ENCODE measurements at places on chromosomes 13 and 19. TPM values are rescaled to one million over a fixed set of nuclear protein-coding genes. Genes with fewer than 3 reads are reported as not detected.

GRCh38 chr13:45674908-45675307 lies 27.2 kb upstream of the CBY2 start:
- DNase-seq, result no peak
- H3K27me3 ChIP-seq, result no peaks in the 10 kb centered on the region
- H3K27ac ChIP-seq, result no peak overlapping the region
- H3K36me3 ChIP-seq, result no peaks in the 10 kb centered on the region
- H3K4me1 ChIP-seq, result no peaks in the 10 kb centered on the region
- H3K4me3 ChIP-seq, result no peak overlapping the region

- peaks cover 28% of the 10 kb centered on the region for H3K4me1 ChIP-seq
- no peak overlapping the region for H3K4me3 ChIP-seq
- H3K27ac ChIP-seq, result peak overlapping the region; percentile 84
- no peaks in the 10 kb centered on the region for H3K27me3 ChIP-seq
- no peak for DNase-seq
- no peaks in the 10 kb centered on the region for H3K36me3 ChIP-seq
Observed at GRCh38 chr13:99280166-99280565, 22.0 kb upstream of the GPR18 start.

DNA sequence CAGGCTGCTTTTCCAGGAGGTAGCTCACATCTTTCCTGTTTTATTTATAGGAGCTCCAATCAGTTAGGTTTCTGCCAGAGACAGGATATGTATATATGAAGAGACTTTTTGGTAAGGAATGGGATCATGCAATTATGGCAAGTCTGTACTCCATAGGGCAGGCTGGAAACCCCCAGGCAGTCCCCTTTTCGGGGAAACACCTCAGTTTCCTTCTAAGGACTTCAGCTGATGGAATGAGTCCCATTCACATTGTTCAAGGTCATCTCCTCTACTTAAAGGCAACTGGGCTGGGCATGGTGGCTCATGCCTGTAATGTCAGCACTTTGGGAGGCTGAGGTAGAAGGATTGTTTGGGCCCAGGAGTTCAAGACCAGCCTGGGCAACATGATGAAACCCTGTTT lies 10.9 kb upstream of the SLC25A42 start:
- H3K36me3 ChIP-seq, result peaks cover 47% of the 10 kb centered on the region
- no peak overlapping the region for H3K4me3 ChIP-seq
- H3K4me1 ChIP-seq, result no peaks in the 10 kb centered on the region
- no peak overlapping the region for H3K27ac ChIP-seq

The PPP1R37 gene
- total RNA-seq, result 48.7 TPM

GRCh38 chr13:48579165-48579918 lies 46.5 kb upstream of the RCBTB2 start:
- H3K36me3 ChIP-seq, result no peaks in the 10 kb centered on the region
- no peak overlapping the region for H3K4me3 ChIP-seq
- no peaks in the 10 kb centered on the region for H3K4me1 ChIP-seq

DNA sequence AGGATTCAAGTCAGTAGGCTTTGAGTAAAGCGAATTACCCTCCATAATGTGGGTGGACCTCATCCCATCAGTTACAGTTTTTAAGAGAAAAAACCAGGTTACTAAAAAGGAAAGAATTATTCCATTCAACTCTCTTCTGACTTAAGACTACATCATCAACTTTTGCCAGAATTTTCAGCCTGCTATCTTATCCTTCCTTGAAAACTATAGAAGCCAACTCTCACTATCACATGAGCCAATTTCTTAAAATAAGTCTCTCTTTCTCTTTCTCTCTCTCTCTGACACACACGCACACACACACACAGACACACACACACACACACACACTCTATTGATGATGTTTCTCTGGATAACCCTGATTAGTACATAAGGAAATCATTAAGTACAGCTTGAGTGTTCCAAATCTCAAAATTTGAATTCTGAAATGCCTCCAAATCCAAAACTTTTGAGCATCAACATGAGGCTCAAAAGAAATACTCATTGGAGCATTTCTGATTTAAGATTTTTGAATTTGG lies 217.0 kb upstream of the PRR20A start:
- no peaks in the 10 kb centered on the region for H3K27me3 ChIP-seq
- no peak overlapping the region for H3K27ac ChIP-seq
- H3K4me3 ChIP-seq, result no peak overlapping the region
- H3K4me1 ChIP-seq, result no peaks in the 10 kb centered on the region
- no peaks in the 10 kb centered on the region for H3K36me3 ChIP-seq
- DNase-seq, result no peak

- H3K36me3 ChIP-seq, result no peaks in the 10 kb centered on the region
- no peak overlapping the region for H3K4me3 ChIP-seq
- peaks cover 18% of the 10 kb centered on the region for H3K4me1 ChIP-seq
- no peaks in the 10 kb centered on the region for H3K27me3 ChIP-seq
Observed at GRCh38 chr19:13729859-13730258, 34.5 kb upstream of the MRI1 start.

The KPNA3 gene
- 19.8 TPM for total RNA-seq

Data from adrenal gland (tissue), 19 donors.